ENCODE measurements at places on chromosomes 12 and 14.

GRCh38 chr12:20513189-20513588 is 144.9 kb downstream of the PDE3A start:
- DNase-seq, result no peak

DNA sequence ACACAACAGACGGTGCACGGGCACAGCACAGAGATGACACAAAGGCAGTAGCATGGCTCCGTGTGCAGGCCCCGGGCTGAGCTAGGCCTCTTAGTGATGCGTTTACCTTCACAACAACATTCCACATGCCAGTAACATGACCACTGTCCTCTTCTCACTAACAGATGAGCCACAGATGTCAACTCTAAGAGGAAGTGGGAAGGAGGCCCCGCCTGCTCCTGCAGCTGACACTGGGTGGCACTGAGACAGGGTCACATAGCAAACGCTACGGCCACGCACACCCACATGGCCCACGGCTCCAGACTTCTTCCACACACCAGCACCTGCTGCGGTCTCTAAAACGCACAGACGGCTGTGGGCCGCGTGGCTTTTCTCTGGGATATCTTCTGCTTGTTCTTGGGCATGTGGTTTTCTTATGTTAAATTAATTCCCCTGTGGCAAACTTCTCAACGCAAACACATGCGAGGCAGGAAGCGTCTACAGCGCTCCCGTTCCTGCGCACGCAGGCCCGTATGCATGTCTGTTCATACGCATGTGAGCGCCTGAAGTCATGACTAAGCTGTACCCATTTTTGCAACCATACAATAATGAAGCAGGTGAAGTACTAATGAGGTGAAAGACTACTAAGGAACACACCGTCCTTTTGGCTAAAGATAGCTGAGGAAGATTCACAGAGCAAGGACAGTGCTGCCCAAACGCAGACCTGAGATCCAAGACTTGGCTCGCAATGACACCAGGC is 26.8 kb downstream of the AMN start:
- DNase-seq, result no peak

DNA sequence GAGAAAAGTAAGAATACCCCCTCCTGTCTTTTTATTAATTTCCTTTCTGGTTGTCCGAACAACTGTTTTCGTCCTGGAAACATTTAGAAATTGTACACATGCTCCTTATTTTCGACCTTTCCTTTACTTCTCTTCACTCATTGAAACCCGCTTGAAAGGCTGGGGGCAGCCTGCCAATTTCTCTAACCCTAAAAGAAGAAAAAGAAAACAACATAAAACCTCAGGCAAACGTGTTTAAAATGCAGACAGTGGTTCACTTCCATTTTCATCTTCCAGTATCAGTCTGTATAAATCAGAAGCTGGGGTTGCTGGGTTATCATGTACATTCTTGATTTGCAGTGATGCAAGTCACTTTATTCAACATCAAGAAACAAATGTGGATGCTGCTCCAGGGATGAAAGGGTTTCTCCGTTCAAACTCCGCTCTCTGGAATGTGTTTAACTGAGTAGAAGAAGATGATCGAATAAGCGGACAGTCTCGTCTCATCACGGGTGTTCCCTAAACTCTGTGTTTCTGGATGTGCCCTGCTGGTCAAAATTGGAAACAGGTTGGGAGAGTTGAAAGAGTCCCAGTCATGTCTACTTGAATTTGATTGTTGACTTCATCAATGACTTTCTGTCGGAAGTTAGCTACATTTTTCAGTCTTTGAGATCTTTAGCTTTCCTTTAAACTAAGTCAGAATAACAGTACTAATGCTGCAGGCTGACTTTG is 1042.2 kb downstream of the BCL11B start:
- DNase-seq, result no peak

GRCh38 chr12:66929121-66929520 is 250.2 kb upstream of the GRIP1 start:
- no peak for DNase-seq

DNA sequence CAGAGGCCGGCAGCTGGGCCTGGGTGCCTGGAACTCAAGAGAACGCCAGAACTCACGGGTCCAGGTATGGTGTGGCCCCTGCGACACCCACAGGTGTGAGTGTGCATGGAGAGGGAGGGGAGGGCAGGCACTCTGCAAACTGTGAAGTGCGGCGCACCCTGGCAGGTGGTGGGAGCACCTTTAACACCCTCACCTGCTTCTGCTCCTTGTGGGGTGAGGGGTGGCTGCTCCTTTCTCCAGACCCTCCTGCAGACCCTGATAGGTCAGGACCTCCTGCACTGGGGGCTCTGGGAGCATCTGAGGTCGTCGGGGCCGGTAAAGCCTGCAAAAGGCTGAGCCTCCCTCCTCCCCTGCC is 324.7 kb upstream of the SFSWAP start:
- DNase-seq, result no peak
